Pulmonary artery endothelial cell (primary cell): ENCODE measurements at places on chromosomes 2 and 18.

DNA sequence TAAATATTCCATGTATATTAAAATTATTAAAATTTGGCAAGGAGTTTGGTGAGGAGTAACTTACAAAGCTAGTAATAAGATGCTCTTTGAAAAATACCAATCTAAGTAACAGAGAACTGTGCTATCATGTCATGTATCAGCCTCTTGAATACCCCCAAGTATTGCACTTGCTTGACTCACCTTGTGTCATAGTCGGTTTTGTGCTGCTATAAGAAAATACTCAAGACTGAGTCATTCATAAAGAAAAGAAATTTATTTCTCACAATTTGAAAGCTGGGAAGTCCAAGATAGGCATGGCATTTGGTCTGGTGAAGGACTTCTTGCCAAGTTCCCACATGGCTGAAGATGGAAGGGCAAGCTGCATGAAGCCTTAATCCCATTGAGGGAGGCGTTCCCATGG lies 179.2 kb downstream of the MEMO1 start:
- DNase-seq, result no peak

DNA sequence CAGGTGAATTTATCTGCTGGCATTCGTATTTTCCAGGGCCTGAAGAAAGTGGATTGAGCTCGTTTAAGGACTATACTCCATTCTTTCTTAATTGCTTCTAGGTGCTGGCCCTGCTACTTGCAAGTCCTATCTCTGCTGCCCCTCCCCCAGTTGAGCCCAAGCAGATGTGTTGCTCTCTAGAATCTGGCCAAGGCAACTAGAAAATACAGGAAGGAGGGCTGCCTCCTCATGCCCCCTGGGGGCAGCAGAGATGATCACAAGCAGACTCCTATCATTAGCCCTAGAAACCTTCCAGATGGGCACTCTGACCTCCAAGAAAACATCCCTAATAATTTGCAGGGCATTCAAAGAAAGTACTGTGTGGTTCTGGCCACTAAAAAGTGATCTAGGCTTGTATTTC lies 72.5 kb upstream of the CYP26B1 start:
- no peak for DNase-seq

- DNase-seq, result no peak
Observed at GRCh38 chr2:178700922-178701342, 106.3 kb downstream of the TTN start.

GRCh38 chr2:136572335-136572734 lies 193.0 kb upstream of the THSD7B start:
- DNase-seq, result no peak

- DNase-seq, result no peak
Observed at GRCh38 chr2:242029422-242030225, 160.1 kb downstream of the RTP5 start.

DNA sequence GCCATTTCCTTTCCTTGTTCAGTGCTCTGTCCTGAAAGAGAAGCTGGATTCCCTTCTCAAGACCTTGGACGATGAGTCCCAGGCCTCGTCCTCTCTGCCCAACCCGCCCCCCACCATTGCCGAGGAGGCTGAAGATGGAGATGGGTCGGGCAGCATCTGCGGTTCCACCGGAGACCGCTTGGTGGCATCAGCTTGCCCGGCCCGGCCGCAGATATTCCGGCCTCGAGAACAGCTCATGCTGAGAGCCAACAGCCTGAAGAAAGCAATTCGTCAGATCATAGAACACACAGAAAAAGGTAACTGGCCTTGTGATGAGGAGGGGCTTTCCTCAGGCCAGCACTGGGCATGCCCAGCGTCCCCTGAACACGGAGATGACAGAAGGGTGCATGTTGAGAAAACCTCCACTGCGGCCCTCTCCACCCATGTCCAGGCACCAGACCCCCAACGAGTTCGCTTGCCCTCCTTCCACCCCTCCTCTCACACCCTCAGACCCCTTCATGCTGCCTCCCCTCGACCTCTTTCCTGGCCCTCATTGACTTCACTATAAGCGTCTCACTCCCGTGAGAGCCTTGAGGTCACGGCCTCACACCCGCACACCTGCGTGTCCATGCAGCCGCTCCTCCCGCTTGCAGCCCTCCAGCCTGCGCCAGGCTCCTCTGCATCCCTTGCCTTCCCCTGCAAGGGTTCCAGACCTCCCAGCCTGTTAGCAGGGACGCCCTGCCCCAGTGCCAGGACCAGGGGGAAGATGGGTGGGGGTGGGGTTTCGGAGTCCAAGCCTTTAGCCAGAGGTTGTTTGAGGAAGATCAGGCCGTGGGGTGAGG lies 95.0 kb downstream of the DGKD start:
- DNase-seq, result peak; percentile 7

DNA sequence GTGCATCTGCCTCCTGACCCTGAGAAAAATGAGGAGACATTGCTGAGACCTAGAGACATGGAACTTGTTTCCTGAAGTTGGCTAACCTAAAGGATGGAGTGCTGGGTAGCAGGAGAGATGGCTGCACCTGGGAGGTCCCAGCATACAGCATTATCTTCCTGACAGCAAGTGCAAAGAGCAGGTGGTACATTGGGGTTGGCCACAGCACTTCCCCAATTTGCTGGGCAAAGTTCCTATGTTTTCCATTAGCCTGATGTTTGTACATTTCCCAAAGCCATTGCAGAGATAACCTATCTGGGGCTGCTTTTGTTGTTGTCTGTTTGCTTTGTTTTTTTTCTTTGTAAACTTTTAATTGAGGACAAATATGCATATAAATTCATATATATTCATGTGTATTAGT lies 296.7 kb downstream of the HRH4 start:
- no peak for DNase-seq

GRCh38 chr2:47506436-47506835 lies 103.5 kb downstream of the MSH2 start:
- no peak for DNase-seq

GRCh38 chr2:223585666-223586065 lies 16.5 kb downstream of the SCG2 start:
- DNase-seq, result no peak

GRCh38 chr2:59726228-59727120 lies 827.0 kb downstream of the BCL11A start:
- no peak for DNase-seq

DNA sequence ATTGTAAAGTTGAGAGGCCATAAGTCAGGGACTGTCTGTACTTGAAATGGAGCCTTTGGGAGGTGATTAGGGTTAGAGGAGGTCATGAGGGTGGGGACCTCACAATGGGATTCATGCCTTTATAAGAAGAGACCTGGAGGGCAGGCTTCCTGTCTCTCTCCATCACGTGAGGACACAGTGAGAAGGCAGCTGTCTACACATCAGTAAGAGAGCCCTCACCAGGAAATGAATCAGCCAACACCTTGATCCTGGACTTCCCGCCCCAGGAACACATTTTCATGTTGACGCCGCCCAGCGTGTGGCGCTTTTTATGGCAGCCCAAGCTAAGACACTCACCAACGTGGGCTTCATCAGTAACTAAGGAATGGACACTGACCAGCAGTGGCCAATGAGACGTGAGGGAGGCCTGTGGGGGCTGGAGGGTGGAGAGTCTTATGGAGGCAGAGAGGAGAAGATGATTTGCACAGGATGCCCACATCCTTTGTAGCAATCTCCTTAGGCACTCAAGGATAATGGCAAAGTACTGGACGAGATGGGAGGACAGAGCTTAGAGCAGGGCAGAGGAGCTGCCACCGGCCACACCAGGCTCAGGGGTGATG lies 162.7 kb downstream of the EIPR1 start:
- no peak for DNase-seq

GRCh38 chr2:84847326-84848050 lies 33.4 kb downstream of the TRABD2A start:
- DNase-seq, result no peak

GRCh38 chr2:85042330-85042729 lies 71.4 kb downstream of the KCMF1 start:
- no peak for DNase-seq

- no peak for DNase-seq
Observed at GRCh38 chr18:7576685-7577084, 9.6 kb downstream of the PTPRM start.

DNA sequence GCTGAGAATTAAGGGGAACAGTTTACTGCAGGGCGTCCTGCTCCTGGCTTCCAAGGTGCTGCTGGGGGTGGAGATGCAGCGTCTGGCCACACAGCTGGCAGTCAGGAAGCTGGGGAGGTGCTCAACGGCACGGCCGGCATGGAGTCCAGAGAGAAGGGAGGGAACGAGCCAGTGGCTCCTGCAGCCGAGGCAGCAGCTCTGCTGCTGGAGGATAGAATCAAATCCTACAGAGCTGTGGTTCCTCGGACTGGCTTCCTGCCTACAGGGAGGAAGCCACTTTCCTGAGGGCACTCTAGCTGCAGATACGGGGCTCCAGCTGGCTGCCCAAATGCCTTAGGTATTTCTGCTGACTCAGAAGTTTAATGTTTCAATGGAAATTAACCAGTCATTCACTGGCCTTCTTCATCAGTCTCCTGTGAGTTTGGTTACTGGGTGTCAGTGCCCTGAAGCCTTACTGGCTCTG lies 266.3 kb downstream of the TWIST2 start:
- DNase-seq, result no peak

DNA sequence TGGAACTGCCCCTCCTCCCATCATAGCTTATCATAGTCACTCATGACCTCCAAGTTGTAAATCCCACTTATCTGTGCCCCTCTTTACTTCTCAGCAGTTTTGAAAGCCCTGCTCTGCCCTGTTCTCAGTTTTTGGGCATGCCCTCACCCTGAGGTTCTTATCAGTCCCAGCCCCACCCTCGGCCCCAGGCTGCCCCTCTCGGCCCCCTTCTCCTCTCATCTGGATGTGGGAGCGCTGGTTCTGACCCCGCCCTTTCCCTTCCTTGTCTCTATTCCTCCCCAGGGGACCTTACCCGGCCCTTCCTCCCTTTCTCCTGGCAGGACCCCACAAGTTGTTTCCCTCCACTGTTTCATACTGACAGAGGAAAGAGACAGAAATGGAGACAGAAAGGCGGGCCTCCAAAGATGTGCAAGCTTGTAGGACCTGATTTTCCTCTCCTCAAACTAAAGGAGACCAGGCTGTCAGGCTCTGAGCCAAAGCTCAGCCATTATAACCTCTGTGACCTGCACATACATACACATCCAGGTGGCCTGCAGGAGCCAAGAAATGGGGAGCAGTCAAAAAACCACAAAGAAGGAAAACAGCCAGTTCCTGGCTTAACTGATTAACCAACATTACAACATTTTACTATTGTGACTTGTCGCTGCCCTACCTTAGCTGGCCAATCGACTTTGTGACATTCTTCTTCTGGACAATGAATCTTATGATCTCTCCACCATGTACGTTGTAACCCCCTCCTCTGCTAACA lies 171.0 kb upstream of the HS6ST1 start:
- no peak for DNase-seq
